ENCODE measurements at places on chromosomes 2 and 18.

DNA sequence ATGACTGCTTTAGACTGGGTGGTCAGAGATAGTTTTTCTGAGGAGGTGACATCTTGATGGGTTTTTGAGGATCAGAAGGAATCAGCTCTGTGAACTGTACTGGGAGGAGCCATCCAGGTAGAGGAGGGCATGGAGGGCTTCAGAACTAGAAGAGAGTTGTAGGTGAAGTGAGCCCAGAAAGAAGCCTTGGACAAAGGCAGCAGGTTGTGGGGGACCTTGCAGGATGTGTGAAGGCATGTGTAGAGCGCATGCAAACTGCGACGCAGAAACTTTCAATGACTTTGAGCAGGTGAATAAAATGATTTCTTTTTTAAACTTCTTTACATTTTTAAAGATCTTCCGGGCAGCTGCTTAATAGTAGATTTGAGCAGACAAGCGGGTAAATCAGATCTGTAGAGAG lies 83.9 kb upstream of the SIX2 start:
- no peak for DNase-seq

DNA sequence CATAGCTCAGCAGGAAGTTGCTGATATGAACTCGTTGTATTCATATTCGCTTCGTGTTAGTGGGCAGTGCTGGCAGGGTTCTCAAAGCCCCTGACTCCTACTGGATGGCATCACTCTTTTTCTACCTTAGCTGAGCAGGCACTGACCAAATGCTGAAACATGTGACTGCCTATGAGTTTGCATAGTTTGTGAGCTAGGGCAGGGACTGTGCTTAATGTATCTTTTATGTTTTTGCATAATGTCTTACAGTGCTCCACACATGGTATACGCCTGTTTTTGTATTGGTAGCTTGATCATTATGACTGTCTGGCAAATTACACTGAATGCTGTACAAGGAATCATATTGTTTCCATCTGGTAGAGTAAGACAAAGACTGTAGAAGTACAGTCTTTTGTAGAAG lies 305.3 kb downstream of the PARD3B start:
- no peak for DNase-seq

DNA sequence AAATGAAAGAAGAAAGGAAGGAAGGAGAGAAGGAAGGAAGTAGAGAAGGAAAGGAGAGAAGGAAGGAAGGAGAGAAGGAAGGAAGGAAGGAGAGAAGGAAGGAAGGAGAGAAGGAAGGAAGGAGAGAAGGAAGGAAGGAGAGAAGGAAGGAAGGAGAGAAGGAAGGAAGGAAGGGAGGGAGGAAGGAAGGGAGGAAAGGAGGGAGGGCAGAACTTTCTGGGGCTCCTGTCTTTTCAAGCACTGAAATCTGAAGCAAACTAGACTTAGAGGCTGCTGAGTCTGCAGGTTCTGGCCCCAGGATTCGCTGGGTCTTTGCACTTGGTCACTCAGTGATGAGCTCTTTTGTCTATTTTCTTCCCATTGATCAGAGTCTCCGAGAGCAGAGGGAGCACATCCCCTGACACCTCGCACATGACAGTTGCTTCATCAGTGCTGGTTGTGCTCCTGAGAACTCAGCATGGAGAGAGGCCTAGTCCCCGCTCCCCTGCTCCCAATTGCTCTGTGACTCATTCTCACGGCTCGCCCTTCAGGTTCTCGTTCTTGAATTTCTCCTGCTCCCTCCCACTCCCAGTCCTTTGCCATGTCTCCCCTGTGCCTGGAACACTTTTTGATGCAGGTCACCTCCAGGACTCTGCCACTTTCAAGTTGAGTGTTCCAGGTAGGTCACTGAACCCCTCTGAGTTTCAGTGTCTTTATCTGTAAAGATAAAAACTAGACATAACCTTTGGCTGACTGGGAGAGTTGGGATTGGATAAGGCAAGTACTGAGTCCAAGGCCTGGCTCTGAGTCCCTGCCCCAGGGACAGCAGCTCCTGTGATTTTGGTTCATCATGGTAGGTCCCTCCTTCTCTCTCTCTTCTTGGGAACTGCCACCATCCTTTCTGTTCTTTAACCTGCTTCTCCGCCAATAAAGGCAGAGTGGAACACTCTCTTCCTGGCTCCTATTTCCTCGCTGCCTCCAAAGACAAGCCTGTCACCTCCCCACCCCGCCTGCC lies 55.2 kb downstream of the TNP1 start:
- DNase-seq: no peak

DNA sequence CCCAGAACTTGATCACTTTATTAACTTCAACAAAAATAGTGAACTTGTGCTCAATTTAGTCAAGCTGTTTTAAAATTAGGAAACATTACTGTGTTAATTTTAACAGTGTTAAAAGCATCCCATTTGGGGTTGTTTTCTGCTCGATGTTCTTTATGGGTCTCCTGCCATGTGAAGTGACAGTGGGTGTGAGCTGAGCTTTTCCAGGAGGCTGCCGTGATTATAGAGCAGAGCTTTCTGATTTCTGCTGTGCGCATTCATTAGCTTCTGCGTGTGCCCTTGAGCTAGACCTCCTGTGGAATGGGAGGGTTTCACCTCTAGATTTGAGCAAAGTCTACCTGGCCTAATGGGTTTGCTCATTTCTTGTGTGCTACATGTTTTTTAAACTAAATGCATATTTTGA lies 121.5 kb downstream of the WDSUB1 start:
- no peak for DNase-seq

- DNase-seq: no peak
Measured at GRCh38 chr2:181738563-181738962, 58.2 kb upstream of the NEUROD1 start.

All from effector memory CD4-positive, alpha-beta T cell (primary cell).